ENCODE measurements at places on chromosomes 1 and 21.
A peak's percentile ranks its signal among the peaks of the same experiment; 100 is the strongest.

DNA sequence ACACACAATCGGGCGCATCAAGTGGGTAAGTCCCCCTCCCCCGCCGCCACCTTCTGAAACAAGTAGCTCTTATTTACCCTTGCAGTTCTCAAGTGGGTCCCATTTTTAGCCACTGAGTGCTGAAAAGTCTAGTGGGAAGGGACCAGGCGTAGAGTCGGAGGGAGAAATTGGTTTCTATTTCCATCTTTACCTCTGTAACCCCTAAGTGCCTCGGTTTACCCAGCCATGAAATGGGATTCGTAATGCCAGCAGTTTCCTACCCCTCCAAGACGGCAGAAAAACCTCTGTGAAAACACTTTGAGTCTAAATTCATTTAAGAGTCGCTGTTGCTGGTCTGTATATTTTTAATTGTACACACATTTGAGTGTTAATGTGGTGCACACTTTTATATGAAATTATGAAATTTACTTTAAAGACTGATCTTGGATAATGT, 928 bp downstream of the TLCD4 start:
- DNase-seq = no peak

DNA sequence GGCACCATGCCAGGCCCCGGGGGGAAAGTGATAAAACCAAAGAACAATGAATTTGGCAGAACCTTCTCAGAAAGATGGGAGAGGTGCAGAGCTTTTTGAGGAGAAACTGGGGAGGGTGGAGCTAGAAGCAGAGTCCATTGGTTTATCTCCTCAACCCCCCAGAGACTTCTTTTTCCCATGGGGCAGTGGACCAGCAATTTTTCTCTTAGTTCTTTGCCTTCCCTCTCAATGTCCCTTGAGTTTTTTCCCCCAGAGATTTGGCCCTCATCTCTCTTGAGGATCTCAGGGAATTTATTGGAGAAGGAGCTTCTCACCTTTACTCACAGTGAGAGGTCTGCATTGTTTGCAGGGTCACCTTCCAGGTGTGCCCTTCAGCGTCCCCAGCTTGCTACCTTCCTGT, 5.3 kb upstream of the ARHGEF11 start:
- no peak for DNase-seq

DNA sequence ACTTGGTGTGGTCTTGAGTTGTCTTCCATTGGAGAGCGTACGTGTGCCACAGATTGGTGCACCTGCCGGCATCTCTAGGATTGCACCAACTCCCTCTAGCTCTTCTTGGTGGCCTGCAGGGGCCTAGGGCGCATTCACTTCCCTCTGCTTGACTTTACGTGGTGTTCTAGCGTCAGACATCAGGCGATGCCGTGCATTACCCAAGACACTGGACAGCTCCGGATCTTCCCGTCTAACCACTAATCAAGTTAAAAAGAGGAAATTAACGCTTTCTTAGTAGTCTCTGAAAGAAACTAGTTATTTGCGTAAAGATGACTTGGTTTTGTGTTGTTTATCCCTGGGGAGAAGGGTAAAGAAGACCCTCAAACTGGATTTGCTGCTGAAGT, 510 bp upstream of the IL10RB start:
- no peak for DNase-seq

DNA sequence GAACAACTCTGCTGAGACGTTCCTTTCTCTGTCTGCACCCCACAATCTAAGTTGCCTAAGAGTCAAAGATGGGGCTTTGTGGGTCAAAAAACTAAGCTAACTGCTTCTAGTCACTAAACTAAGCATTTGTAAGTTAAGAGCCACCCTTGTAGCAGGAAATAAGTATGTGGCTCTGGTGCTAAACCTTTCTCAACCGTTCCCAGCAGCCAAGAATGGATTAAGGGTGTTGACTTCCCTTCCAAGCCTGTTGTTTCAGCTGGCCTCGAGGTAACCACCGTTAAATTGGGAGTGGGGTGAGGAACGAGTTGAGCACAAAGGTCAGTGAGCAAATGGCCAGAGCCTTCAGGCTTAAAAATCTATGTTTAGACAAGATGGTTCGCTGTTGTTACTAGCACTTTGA, 169.1 kb downstream of the TRIM33 start:
- no peak for DNase-seq

- DNase-seq = no peak
Observed at GRCh38 chr1:115436596-115436995, 98.5 kb upstream of the NGF start.

DNA sequence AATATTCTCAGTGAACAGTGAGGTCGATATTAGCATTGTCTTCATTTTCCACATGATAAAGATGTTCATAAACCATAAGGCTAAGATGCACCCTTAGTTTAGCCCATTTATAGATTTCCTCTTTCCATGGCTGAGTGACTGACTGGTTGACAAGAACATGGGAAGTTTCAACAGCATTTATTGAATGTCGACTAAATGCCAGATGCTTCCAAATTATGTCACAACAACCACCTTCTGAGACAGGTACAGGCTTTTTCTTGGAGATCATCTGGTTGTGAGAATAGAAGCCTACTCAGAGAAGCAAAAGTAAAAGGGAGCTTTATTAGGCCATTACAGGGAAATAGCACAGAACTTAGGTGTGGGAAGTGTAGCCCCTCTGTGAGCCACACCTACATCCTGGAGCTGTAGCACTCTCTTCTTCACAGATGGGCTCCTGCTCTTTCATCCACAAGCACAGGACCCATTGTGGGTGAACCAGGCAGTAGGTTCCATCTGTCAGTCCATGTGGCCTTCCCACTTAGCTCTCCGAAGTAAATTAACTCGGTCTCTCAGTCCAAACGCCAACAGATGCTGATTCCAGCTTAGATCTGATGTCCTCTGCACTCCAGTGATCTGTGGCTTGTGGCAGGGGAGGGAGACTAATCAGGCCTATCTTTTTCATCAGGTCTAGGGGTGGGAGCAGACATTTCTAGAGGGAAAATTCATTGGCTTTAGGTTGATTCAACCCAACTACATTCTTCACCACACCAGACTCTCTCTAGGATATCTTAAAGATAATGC, 14.3 kb downstream of the ATP2B4 start:
- no peak for DNase-seq

- no peak for DNase-seq
Observed at GRCh38 chr1:23444596-23445390, 20.2 kb upstream of the TCEA3 start.

- DNase-seq = no peak
Observed at GRCh38 chr21:42171091-42172053, 47.6 kb upstream of the ABCG1 start.

- no peak for DNase-seq
Observed at GRCh38 chr1:162725301-162725837, 65.1 kb upstream of the HSD17B7 start.

DNA sequence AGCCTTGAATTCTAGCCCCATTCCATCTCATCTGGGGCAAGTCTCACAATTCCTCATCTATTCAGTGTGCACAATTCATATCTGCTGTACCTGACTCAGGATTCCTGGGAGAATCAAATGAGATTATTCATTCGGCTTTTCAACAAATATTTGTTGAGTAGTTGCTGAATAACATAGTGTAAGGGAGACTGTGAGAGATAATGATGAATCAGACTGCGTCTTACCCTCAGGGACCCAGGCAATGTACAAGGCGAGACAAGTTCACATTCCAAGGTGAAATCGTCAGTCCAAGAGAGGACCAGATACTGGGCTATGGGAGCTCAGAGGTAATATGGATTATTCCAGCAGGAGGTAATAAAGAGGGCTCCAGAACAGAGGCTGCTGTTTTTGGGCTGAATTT, 67.8 kb upstream of the SMYD2 start:
- DNase-seq = no peak

- DNase-seq = no peak
Observed at GRCh38 chr1:220928320-220928719, 49.1 kb downstream of the HLX start.

GRCh38 chr1:212514056-212514614, 81.4 kb downstream of the NENF start:
- peak; percentile 13 for DNase-seq

- peak; percentile 15 for DNase-seq
Observed at GRCh38 chr1:50873458-50874187, 86.4 kb downstream of the FAF1 start.

GRCh38 chr1:241816008-241816407, 32.0 kb upstream of the EXO1 start:
- peak; percentile 20 for DNase-seq

DNA sequence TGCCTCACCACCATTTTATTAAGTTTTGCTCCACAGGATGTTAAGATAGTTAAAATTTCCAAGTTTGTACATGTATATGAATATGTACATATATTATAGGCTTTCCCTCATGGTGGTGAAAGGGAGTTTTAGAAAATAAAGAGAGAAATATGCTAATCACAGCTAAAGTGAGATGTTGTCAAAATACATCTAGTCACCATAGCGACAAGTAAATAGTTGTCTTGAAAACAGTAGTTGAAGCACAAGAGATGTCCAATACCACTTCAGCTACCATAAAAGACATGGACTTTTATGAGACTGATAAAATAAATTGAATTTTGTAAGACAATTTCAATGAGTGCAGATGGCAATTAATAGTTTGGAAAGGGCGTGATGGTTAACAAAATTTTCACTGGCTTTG, 1600.0 kb downstream of the BRINP3 start:
- DNase-seq = no peak

- peak; percentile 28 for DNase-seq
Observed at GRCh38 chr1:13965770-13966398, 265.9 kb downstream of the PRDM2 start.

DNA sequence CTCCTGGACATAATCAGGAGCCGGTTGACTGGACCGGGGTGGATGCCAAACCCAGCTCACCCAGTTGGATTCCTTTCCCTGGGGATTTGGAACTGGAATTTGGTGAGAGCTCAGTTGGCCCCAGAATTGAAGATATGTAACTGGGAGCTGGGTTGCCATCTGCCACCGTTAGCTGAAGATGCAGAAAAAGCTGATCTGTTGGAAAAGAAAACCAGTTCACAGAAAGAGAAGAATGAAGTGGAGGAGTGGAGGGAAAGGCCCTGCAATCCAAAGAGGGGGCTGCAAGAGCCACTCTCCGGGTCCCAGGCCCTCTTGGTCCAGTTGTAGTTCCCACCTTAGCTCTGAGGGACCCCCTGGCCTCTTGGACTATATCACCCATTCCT, 16.0 kb downstream of the TEX35 start:
- DNase-seq = no peak

GRCh38 chr1:119364640-119365039, 3.9 kb upstream of the HAO2 start:
- no peak for DNase-seq

DNA sequence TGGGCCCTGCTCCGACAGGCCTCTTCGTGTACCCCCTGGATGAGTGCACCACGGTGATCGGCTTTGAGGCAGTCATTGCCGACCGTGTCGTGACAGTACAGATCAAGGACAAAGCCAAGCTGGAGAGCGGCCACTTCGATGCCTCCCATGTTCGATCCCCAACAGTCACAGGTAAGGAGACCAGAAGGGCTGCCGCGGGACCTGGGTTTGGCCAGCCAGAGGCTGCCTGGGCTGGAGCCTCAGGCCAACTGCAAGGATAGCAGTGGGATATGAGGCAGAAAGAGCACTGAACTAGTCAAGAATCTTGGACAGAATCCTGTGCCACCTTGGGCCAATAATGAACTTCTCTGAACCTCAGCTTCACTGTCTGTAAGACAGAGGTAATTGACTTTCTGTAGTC, 22.1 kb downstream of the VWA5B1 start:
- DNase-seq = no peak

- DNase-seq = no peak
Observed at GRCh38 chr1:147852706-147853225, 49.8 kb upstream of the GJA8 start.

DNA sequence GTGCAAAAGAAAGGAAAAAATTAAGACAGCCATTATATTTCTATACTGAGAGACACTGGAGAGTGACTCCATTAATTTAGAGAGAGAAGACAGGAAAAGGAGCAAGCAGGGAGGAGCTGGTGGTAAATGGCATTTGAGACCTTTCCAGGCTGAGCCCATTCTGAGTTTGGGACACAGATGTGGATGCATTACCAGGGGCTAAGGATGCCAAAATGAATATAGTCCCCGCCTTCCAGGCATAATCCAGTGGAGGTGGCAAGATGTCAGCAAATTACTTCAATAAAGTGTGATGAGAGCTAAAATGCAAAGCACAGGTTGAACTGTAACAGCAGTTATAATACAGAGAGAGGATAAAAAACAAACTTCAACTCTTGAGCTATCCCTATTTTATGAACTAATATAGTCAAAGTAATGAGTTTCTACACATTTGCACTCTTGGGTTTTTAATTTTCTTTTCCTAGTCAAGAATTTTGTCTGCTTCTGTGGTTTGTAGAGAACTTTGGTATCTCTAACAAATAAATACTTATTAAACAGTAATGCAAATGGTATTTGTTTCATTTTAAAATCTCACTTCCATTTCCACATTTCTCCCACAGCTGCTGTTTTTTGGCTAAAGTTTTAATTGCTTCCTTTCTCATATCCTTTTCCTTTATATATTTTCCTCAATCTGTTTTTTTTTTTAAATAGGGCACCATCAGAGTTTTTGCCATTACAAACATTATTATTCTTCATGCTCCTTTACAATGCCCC, 228.2 kb upstream of the KCNK2 start:
- no peak for DNase-seq

DNA sequence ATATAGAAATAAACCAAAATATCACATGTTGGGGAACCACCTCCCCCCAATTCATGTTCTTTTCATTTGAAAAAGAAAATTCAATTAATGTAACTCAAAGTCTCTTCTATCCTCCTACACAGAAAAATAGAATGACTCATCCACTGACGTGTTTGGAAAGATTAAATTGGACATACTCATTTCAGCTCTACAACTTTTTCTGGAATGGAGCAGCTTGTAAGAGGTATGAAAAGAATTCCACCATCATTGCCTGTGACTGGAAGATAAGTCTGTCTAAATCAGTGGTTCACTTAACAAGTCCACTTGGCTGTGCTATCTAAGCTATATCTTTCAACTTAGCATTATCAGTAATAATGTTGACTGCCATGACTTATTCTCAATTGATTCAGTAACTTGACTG, 702.3 kb downstream of the BRINP3 start:
- DNase-seq = peak; percentile 55

- DNase-seq = no peak
Observed at GRCh38 chr1:59044535-59045121, 252.3 kb upstream of the FGGY start.

- no peak for DNase-seq
Observed at GRCh38 chr1:27523337-27524020, 33.5 kb upstream of the WASF2 start.

GRCh38 chr1:241828463-241829021, 19.5 kb upstream of the EXO1 start:
- peak; percentile 39 for DNase-seq

- no peak for DNase-seq
Observed at GRCh38 chr21:17576080-17576835, 36.4 kb downstream of the BTG3 start.

DNA sequence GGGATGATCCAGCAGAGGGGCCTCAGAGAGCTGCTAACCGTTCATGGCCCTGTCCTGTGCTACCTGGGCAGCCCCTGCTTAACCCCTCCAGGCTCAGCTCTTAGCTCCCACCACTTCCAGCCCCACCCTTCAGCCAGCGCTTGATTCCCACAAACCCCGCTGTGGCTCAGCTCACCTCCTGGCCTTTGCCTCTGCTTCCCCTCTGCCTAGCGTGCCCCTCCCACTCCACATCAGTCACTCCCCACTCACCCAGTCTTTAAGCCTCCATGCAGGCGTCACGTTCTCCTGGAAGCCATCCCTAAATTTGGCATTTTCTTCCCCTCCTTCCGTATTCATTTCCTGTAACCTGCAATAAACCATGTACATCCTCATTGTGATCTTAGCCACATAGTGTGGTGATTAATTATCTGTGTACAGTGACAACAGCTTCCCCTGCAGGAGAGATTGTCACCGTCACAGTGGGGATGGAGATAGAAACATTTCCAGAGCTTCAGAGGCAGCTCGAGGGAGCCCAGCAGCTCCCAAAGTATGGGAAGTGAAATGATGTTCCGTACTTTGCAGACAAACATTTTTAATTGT, 65.5 kb downstream of the EPHB2 start:
- no peak for DNase-seq

Measured in fibroblast of skin of left quadriceps (primary cell).